SHP77 (cell line): ENCODE measurements at places on chromosomes 6 and 20.
A peak's percentile ranks its signal among the peaks of the same experiment; 100 is the strongest.

DNA sequence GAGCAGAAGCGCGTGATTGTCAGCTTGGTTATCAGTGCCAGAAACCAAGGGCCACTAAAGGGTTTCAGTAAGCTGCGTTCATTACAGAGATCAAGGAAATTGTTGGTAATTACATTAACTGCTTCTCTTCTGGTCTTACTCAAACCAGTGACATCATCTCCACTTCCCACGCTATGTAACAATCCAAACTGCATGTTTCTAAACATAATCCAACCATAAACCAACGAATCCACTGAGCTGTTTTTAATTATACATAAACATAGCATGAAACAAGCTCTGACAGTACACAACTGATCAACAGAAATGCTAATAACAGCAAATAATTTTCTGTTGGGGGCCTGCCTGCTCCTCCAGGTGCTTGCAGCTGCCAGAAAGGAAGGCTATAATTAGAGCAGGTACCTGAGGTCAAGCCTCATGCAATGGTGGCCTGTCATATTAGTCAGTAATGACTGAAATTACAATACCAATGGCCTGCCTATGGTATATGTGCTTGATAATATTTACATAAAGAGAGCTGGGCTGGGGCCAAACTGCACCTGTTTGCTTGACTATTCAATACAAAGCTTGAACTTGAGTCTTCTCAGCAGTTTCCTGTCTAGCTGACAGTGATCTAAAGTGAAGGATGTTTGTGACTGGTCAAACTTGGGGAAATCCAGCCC is 40.1 kb downstream of the ILRUN start:
- peak; percentile 88 for DNase-seq

- peak; percentile 85 for DNase-seq
These were observed 704 bp upstream of the ZNF217 start for GRCh38 chr20:53594068-53595017.

DNA sequence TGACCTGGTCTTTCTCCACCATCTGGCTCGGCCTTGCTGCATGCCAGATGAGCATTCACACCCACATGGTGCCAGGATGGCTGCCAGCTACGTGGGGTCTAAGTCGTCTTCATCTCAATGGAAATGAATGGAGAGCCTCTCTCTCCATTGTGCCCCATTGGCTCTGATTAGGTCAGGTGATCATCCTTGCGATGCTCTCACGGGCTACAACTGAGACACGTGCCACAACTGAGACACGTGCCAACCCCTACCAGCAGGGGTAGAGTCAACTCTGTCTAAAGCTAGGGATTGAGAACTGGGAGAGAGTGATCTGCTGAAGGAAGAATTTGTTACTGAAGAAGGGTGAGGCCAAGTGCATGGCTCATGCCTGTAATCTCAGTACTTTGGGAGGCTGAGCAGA is 67.3 kb upstream of the RALY start:
- DNase-seq, result no peak

DNA sequence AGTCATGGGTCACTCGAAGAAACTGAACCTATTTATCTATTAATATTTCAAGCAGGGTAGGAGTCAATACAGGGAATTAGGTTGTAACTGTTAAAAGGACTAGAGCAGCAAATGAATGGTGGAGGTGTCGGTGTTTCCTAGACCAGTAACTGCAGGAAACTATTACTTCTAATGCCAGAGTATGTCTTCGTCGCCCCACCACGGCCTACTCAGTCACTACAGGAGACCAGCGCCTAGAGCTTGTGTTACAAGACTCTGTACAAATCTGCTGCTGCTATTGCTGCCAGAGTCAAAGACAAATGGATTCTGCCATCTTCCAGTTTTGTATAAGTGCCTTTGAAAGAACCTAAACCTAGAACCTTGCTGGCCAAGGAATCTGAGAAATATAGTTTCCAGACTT is 343.9 kb downstream of the SOX4 start:
- no peak for DNase-seq
